ENCODE measurements at places on chromosomes 2 and 18.

GRCh38 chr2:53901192-53901591, 41.4 kb upstream of the GPR75 start:
- no peak for DNase-seq

DNA sequence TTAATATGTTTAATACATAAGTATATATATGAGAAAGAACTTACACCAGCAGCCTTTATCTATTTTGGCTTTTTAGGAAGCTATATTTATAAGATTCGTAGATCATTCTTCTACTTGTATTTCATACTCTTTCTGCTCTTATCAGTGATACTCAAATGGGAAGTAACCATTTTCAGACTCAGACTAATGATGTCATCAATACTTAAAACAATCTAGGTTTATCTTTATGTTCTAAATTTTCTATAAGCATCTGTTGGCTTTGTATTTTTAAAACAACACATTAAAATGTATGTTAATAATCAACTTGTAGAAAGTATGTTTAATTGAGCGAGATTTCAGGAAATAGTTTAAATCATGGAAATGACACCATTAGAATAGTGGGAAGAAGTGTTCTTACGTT, 50.9 kb upstream of the DYSF start:
- no peak for DNase-seq

DNA sequence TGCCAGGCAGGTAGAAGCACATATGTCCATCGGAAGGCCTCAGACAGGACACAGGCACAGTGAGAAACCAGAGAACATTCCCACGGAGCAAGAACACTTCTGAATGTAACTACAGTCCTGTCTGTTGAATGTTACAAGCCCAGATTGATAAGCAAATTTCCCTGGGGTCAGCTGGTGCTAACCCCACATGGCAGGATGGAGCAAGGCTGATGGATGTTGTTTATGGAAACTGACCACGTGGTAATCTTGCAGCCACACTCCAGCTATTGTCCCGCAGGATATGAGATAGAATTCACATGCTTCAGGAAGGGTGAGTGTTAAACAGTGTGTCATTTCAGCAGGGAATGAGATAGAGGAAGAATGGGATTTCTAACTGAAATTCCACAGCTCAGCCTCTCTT, 138.8 kb upstream of the COPS8 start:
- DNase-seq, result no peak

DNA sequence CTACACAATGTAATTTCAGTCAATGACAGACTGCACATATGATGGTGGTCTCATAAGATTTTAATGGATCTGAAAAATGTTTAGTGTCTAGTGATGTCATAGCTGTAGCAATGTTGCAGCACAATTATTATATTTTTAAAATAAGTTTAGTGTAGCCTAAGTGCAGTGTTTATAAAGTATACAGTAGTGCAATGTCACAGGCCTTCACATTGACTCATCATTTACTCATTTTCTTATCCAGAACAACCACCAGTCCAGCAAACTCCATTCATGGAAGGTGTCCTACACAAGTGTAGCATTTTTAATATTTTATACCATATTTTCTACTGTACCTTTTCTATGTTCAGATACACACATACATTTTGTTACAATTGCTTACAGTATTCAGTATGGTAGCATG, 663.1 kb downstream of the ERBB4 start:
- no peak for DNase-seq

- no peak for DNase-seq
Measured at GRCh38 chr2:81505586-81505985, 1201.0 kb upstream of the LRRTM1 start.

- DNase-seq, result no peak
Measured at GRCh38 chr2:223936862-223937326, 8.2 kb downstream of the WDFY1 start.

DNA sequence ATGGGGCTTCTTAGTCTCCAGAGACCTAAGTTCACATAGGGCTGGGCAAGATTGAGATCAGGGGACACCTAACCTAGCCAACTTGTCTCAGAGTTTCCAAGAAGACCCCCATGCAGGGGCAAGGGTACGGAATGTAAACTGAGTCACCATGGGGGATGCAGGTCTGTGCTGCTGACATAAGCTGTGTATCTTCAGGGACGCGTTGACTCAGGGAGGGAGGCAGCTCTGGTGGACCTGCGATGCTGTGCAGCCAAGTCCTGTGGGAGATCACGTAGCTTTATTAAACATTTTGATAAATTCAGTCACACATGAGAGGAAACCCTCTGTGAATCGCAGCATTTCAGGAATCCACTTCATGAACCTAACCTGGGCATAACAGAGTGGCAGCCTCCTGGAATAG, 216.0 kb downstream of the ANKRD30B start:
- DNase-seq, result no peak

GRCh38 chr2:113137827-113138226, 10.4 kb downstream of the IL1RN start:
- no peak for DNase-seq
